ENCODE measurements at places on chromosomes 2 and 18. TPM values are rescaled to one million over a fixed set of nuclear protein-coding genes. Genes with fewer than 3 reads are reported as not detected.

DNA sequence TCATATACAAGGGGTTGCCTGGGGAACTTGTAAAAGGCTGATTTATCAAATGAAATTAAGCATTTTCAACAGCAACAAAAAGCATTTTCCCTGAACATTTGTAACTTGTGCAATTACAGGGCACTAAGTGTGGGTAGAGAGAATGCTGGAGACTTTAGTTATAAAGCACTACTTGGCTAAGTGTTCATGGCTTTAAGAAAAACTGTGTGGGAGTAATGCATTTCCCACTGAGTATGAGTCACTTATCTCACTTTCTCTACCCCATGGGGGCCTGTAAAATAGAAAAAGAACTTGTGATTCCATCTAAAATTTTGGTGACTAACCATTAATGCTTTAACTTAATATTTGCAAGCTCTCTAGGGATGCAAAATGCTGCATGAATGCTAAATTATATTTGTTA lies 193.4 kb downstream of the CCDC102B start:
- H3K27me3 ChIP-seq, result no peaks in the 10 kb centered on the region
- no peak overlapping the region for H3K27ac ChIP-seq
- no peak for DNase-seq
- no peaks in the 10 kb centered on the region for H3K36me3 ChIP-seq
- H3K4me3 ChIP-seq, result no peak overlapping the region

DNA sequence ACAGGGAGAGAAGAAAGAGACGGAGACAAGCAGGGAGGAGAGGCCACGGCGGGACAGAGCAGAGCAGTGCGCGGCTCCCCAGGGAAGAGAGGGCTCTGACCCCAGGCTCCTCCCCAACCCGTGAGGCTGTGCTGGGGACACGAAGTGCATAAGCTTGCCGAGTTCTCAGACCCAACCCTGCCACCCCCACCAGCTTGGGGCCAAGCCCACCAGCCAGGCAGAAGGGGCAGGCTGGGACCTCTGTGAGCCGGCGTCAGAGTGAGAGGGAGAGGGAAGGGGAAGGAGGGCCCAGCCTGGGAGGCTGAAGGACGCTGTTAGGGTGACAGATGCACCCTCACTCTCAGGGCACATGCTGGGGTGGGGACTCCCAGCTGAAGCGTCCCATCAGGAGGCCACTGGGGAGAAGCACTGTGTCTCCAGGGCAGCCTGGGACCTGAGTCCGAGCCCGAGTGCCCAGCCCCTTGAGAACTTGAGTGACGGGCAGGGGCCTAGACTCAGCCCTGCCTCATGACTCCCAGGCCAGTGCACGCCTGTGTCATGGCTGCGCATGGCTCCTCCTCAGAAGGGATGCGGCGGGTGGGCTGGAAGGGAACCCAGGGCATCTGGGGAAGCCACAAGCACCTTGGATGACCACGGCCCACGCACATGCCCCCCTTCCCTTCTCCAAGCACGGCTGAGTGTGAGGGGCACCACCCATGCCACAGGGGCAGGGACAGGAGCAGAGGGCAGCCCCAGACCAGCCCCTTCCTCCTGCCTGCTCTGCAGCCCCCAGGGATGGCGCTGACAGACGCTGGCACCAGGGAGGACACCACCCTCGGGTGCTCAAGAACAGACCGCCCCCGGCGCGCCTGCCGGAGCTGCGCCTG lies 31.0 kb downstream of the MTERF4 start:
- no peaks in the 10 kb centered on the region for H3K36me3 ChIP-seq
- H3K27me3 ChIP-seq, result no peaks in the 10 kb centered on the region
- H3K4me3 ChIP-seq, result no peak overlapping the region
- no peak for DNase-seq
- H3K4me1 ChIP-seq, result no peaks in the 10 kb centered on the region

- no peak overlapping the region for H3K27ac ChIP-seq
- H3K27me3 ChIP-seq, result no peaks in the 10 kb centered on the region
- no peak for DNase-seq
- no peaks in the 10 kb centered on the region for H3K4me1 ChIP-seq
- H3K4me3 ChIP-seq, result no peak overlapping the region
Observed at GRCh38 chr18:33670029-33670428, 92.0 kb downstream of the ASXL3 start.

GRCh38 chr2:131077966-131078365 lies 15.3 kb downstream of the FAM168B start:
- H3K4me3 ChIP-seq, result no peak overlapping the region
- DNase-seq, result no peak
- no peak overlapping the region for H3K27ac ChIP-seq
- no peaks in the 10 kb centered on the region for H3K4me1 ChIP-seq
- peaks cover 14% of the 10 kb centered on the region for H3K36me3 ChIP-seq

GRCh38 chr2:7437141-7437540 lies 519.9 kb downstream of the RNF144A start:
- H3K4me3 ChIP-seq, result no peak overlapping the region
- DNase-seq, result no peak
- no peaks in the 10 kb centered on the region for H3K4me1 ChIP-seq
- no peaks in the 10 kb centered on the region for H3K36me3 ChIP-seq
- H3K27me3 ChIP-seq, result no peaks in the 10 kb centered on the region
- H3K27ac ChIP-seq, result no peak overlapping the region

DNA sequence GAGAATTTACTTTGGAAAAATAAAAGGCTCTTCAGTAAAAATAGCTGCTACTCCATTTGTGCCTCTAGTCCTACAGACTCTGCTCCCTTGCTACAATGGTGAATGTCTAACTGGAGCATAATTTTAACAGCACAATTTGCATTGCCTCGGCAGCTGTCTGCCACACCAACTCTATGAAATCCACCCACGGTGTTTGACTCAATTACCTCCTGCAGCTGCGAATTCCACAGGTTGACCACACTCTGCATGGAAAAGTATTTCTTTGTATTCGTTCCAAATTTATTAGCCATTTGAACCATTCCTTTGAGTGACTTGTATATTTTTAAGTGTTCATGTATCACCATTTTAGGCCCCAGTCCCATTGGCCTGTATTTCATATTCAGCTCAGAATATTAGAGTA lies 182.1 kb upstream of the CCDC68 start:
- H3K4me3 ChIP-seq, result no peak overlapping the region
- no peak overlapping the region for H3K27ac ChIP-seq
- no peaks in the 10 kb centered on the region for H3K27me3 ChIP-seq
- H3K4me1 ChIP-seq, result no peaks in the 10 kb centered on the region

DNA sequence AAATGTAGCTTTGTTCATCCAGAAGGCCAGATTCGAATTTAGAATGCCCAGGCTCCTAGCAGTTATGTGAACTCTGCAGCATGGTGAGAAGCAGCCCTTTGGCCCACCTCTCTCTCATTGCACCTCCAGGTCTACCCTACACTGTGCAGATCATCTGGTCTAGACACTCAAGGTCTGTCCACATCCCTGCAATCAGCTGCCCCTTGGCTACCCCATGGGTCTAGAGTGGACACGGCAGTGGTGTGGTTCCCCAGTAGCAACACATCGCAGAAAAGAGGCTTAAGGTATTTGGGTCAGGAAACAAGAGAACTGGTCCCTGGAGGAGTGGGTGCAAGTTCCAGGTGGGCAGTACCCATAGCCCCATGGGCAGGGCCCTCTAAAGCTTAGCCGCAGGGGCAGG lies 76.6 kb upstream of the BCL2L11 start:
- H3K4me3 ChIP-seq, result no peak overlapping the region
- no peak overlapping the region for H3K27ac ChIP-seq
- peak; percentile 8 for DNase-seq
- no peaks in the 10 kb centered on the region for H3K36me3 ChIP-seq

DNA sequence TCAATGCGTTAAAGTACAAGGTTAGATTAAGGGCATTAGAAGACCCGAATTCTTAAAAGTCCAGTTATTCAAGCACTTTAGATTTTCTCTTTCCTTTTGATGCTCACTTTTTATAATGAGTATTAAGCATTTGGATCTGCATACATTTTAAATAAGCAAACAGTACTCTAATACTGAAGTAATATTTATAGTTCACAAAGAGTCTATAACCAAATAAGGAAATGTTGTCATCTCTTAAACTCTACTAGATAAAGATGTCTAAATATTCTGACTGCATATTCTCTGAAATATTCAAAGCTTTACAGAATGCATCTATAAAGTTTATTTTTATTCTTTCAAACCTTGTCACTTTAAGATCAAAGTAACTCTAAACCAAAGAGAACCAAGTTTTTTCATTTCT lies 25.5 kb downstream of the PPP3R1 start:
- no peaks in the 10 kb centered on the region for H3K27me3 ChIP-seq
- no peak overlapping the region for H3K4me3 ChIP-seq
- DNase-seq, result no peak
- H3K27ac ChIP-seq, result no peak overlapping the region

GRCh38 chr2:22832196-22832595 lies 552.8 kb upstream of the KLHL29 start:
- H3K27ac ChIP-seq, result no peak overlapping the region
- H3K27me3 ChIP-seq, result no peaks in the 10 kb centered on the region
- H3K4me1 ChIP-seq, result no peaks in the 10 kb centered on the region
- no peaks in the 10 kb centered on the region for H3K36me3 ChIP-seq
- DNase-seq, result no peak

DNA sequence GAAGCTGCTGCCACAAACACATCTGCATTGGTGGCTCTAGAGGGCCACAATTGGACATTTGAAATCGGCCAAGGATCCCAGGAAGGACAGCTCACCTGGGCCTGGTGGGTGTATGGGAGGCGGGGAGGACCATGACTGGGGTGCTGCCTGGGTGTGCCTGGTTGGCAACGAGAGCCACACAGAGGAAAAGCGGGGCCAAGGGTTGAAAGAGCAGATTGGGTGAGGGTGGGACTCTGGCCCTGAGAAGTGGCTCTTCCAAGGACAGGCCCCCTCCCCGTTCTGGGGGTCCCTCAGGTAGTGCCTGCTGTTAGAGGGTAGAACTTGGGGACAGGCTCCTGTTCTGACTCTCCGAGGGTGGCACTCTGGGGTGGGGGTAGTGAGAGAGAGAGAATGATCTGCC lies 102.9 kb downstream of the CLIP4 start:
- no peak overlapping the region for H3K27ac ChIP-seq
- H3K4me1 ChIP-seq, result no peaks in the 10 kb centered on the region
- H3K36me3 ChIP-seq, result no peaks in the 10 kb centered on the region
- DNase-seq, result no peak

DNA sequence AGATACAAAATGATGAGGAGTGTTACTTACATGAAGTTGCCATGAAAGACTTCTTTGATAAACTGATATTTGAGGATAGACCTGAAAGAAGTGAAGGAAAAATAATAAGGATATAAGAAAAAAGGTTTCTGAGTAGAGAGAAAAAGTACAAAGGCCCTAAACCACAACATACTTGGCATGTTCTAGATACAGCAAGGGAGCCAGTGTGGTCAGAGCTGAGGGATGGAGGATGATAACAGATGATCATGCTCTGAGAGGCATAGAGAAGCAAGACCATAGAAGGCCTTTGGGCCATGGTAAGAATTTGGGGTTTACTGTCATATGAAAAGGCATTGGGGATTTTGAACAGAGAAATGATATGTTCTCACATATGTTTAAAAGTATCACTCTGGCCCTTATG lies 424.1 kb upstream of the CHST9 start:
- H3K4me1 ChIP-seq, result no peaks in the 10 kb centered on the region
- H3K27ac ChIP-seq, result no peak overlapping the region
- no peaks in the 10 kb centered on the region for H3K27me3 ChIP-seq
- H3K36me3 ChIP-seq, result no peaks in the 10 kb centered on the region
- no peak for DNase-seq
- no peak overlapping the region for H3K4me3 ChIP-seq

DNA sequence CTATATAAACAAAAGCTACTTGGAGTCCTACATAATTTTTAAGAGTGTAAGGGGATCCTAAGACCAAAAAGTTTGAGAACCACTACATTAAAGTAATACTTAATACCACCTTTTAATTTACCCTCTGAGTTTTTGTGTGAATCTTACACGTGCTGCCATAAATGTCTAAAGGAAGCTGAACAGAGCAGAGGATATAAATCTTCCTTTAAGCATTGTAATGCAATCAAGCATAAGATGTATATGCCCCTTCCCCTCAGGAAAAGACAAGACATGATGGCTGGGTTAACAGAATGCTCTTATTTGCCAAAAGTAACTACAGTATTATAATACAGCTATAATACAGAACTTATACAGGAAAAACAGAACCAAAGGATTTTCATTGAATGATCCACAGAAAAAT lies 2.9 kb downstream of the ESCO1 start:
- DNase-seq, result no peak
- no peaks in the 10 kb centered on the region for H3K4me1 ChIP-seq
- H3K27me3 ChIP-seq, result no peaks in the 10 kb centered on the region
- H3K4me3 ChIP-seq, result no peak overlapping the region

DNA sequence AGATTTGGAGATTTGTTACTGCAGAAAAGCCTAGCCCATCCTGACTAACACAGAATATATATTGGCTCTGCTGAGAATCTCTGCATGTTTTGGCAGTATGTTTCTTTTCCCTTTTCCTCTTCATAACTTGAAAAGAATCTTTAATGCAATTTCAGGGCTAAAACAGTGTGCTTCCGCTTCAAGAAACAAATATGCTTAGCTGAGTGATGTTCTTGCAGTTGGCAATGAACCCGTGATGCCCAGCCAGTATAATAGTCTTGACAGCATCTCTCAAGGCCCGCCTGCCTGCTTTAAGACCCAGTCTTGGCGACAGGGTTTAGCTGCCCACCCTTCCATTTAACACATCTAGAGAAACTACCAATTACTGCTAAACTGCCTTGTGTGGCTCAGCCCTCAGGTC lies 184.5 kb downstream of the INO80D start:
- H3K36me3 ChIP-seq, result no peaks in the 10 kb centered on the region
- peaks cover 6% of the 10 kb centered on the region for H3K4me1 ChIP-seq
- no peaks in the 10 kb centered on the region for H3K27me3 ChIP-seq
- DNase-seq, result no peak
- no peak overlapping the region for H3K4me3 ChIP-seq

DNA sequence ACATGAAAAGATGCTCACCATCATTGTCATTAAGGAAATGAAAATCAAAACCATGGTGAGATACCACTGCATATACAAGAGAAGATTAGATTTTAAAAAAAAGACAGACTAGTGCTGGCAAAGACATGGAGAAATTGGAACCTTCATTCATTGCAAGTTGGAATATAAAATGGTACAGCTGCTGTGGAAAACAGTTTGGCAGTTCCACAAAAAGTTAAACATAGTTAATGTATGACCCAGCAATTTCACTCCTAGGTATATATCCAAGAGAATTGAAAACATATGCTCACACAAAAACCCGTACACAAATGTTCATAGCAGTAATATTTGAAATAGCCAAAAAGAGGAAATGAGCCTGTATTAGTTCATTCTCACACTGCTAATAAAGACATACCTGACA lies 33.7 kb upstream of the MBOAT2 start:
- H3K27ac ChIP-seq, result no peak overlapping the region
- H3K4me3 ChIP-seq, result no peak overlapping the region
- H3K36me3 ChIP-seq, result no peaks in the 10 kb centered on the region
- DNase-seq, result no peak
- H3K27me3 ChIP-seq, result no peaks in the 10 kb centered on the region

Gene ZNF521
- total RNA-seq, result 3.8 TPM

Gene PLCD4
- 0.54 TPM for total RNA-seq

Gene SNED1
- total RNA-seq, result 4.6 TPM

Gene NPPC
- 3.2 TPM for total RNA-seq

Gene CCNT2
- 26.3 TPM for total RNA-seq

Gene PPM1B
- 77.9 TPM for total RNA-seq

Gene FBXO48
- 2.3 TPM for total RNA-seq

Gene IL36B
- total RNA-seq, result not detected

Data from colonic mucosa (tissue), 4 donors.